Skin of body (tissue), 3 donors: ENCODE measurements at places on chromosomes 3 and 15. TPM values are rescaled to one million over a fixed set of nuclear protein-coding genes. Genes with fewer than 3 reads are reported as not detected.

The MAN2A2 gene
- 22.5 TPM for total RNA-seq

The FANCD2OS gene
- total RNA-seq, result not detected

DNA sequence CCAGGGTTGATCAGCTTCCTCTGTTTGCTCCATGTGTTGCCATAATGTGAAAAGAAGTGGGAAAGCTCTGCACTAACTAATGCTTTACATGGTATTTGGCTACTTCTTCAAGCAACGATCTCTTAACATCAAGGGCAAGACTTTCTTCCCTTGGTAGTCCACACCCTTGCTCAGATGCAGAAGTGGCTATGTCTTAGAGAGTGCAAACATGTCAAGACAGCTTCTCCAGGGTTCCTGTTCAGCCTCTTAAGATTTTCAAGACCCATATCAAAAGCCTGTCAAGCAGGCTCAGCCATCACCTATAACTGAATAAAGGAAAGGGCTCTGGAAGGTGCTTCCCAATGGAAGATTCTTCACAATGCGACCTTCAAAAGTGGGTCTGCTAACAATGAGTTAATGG lies 64.8 kb upstream of the CSTA start:
- DNase-seq, result no peak

DNA sequence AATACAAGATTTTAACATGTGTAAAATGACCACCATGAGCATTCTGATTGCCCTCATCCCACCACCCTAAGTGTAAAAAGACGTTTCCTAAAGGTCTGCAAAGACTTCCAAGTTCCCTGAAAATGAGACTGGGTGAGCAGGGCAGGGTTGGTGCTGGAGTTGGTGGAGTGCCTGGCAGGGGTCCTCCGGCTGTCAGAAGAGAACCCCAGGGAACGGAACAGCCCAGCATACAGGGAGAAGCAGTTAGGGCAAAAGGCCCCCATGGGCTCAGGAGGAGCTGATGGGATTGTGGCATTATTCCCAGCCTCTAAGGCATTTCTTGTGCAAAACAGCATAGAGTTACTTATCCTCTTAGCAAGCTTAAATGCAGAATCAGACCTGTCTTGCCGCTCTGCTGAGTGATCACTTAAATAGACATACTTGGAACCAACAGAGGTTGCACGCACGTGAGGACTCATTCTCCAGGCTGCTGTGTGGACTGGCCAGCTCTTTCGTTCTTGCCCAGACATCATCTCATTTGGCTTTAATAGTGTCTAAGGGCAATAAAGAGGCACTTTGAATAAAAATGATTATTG lies 36.0 kb downstream of the XYLB start:
- no peak for DNase-seq

- DNase-seq, result no peak
Observed at GRCh38 chr3:42590989-42591756, 513 bp downstream of the SS18L2 start.

GRCh38 chr3:127329631-127330285 lies 41.9 kb upstream of the PRR20G start:
- DNase-seq, result no peak
